Endothelial cell of umbilical vein (primary cell): ENCODE measurements at places on chromosomes 3 and 15. TPM values are rescaled to one million over a fixed set of nuclear protein-coding genes. Genes with fewer than 3 reads are reported as not detected.

The ADAMTSL3 gene
- total RNA-seq = not detected in 2 replicates

The ITIH1 gene
- not detected in 2 replicates for total RNA-seq

The ARHGEF26 gene
- 2.2 and 2.9 TPM in 2 replicates for total RNA-seq

DNA sequence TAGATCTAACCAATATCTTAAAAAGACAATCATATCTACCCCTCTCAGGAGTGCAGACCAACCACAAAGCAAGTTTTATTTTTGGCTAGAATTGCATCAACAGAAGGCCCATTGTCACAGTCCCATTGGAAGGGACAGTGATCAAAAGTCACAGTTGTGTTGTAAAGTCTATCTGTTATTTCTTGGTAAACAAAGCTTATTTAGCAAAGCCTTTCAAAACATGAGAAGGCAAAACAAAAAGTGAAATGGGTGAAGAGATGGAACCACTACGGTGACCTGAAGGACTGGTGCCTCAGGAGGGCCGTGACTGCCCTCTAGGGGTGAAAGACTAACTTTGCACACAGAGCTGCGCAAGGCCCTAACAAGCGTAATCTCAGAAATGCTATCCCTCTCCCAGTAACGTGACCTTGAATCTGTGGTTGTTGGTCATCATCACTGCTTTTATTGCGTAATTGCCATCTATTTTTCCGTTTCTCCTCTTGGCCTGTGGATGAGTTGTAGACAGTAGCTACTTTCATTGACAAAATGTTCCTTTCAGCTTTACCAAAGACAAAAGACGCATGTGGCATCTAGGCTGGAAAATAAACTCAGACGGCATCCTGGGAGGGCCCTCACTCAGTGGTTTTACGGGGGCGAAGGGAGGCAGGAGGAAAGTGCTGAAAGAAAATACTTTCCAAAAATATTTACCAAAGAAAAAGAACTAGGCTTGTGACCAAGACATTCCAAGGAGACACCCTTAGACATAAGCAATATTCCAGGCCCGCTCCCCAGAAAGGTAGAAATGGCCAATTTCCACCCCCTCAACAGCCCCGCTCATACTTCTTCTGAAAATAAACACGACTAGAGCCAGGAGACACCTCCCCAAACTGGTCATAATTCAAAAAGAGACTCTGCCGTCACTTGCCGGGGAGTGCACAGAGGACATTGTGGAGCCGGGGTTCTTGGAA lies 79.4 kb downstream of the FRMD4B start:
- no peak overlapping the region for H3K27ac ChIP-seq
- H3K27me3 ChIP-seq = no peaks in the 10 kb centered on the region
- H3K4me1 ChIP-seq = peaks cover 12% of the 10 kb centered on the region
- peaks cover 7% of the 10 kb centered on the region for H3K36me3 ChIP-seq

DNA sequence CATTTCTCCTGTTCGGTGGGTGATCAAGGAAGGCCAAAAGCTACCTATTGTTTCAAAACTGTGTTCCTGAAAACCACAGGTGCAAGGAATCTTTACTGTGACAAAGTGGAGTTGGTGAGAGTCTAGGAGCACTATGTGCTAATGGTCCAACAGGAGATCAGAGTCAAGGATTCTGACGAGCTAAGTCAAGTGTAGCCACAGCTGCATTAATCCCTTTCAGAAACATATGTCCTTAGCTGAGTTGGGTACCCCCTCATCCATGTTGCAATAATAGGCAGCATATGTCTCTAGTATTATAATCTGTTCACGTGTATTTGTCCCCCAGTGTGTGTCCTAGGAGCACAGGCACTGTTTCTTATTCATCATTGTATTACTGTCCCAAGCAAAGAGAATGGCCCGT lies 1.7 kb downstream of the VPS39 start:
- no peak overlapping the region for H3K4me3 ChIP-seq
- no peaks in the 10 kb centered on the region for H3K27me3 ChIP-seq
- no peak for DNase-seq
- peaks cover 10% of the 10 kb centered on the region for H3K4me1 ChIP-seq
- H3K36me3 ChIP-seq = peaks cover 4% of the 10 kb centered on the region

The OR5H15 gene
- total RNA-seq = not detected in 2 replicates

DNA sequence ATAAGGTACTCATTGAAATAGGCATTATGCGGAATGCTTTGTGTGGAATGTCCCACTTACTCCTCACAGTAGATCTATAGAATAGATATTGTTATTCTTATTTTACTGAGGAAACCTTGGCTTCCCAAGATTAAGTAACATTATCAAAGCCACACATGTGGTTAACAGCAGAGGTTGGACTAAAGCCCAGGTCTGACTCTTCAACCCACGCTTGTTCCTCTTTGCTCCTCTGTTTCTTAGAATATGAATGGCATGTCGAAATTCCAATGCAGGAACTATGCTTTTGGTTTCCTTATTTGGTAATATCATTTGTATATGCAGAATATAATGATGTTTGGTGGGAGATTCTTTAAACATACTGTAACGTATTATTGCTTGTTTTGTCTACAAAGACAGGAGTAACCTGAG lies 818.8 kb upstream of the LMCD1 start:
- no peak overlapping the region for H3K4me3 ChIP-seq
- no peaks in the 10 kb centered on the region for H3K36me3 ChIP-seq
- H3K4me1 ChIP-seq = peaks cover 21% of the 10 kb centered on the region
- peak overlapping the region; percentile 67 for H3K27ac ChIP-seq

The COL6A6 gene
- not detected in 2 replicates for total RNA-seq

- DNase-seq = no peak
- no peak overlapping the region for H3K27ac ChIP-seq
- peaks cover 34% of the 10 kb centered on the region for H3K27me3 ChIP-seq
- H3K4me1 ChIP-seq = peaks cover 5% of the 10 kb centered on the region
- H3K4me3 ChIP-seq = no peak overlapping the region
- no peaks in the 10 kb centered on the region for H3K36me3 ChIP-seq
Observed at GRCh38 chr3:72889310-72890165, 1.7 kb downstream of the GXYLT2 start.

GRCh38 chr15:58165661-58166060 lies 27.5 kb downstream of the AQP9 start:
- peaks cover 18% of the 10 kb centered on the region for H3K4me1 ChIP-seq
- no peaks in the 10 kb centered on the region for H3K36me3 ChIP-seq

DNA sequence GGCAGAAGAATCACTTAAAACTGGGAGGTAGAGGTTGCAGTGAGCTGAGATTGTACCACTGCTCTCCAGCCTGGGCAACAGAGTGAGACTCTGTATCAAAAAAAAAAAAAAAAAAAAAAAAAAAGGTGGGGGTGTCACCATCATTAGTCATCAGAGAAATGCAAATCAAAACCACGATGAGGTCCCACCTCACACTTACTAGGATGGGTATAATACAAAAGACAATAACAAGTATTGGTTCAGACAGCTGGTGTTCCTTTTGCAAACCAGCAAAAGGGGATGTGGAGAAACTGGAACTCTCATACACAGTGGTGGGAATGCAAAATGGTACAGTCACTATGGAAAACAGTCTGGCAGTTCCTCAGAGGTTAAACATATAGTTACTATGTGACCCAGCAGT lies 78.7 kb upstream of the TSC22D2 start:
- peaks cover 11% of the 10 kb centered on the region for H3K4me1 ChIP-seq
- DNase-seq = no peak
- H3K36me3 ChIP-seq = no peaks in the 10 kb centered on the region
- no peak overlapping the region for H3K4me3 ChIP-seq

- no peaks in the 10 kb centered on the region for H3K27me3 ChIP-seq
- no peak overlapping the region for H3K4me3 ChIP-seq
- no peaks in the 10 kb centered on the region for H3K36me3 ChIP-seq
- no peaks in the 10 kb centered on the region for H3K4me1 ChIP-seq
Observed at GRCh38 chr3:20456511-20456910, 270.5 kb upstream of the SGO1 start.

The DET1 gene
- 5.1 and 5.2 TPM in 2 replicates for total RNA-seq
